ENCODE measurements at places on chromosomes 11 and 22. TPM values are rescaled to one million over a fixed set of nuclear protein-coding genes. Genes with fewer than 3 reads are reported as not detected.

The AMOTL1 gene
- 13.9 TPM for total RNA-seq

The TENM4 gene
- total RNA-seq: 0.48 TPM

The DDIAS gene
- 7.8 TPM for total RNA-seq

The C22orf23 gene
- total RNA-seq: not detected

The ZBTB16 gene
- total RNA-seq: 13.7 TPM

The MMP11 gene
- 4.5 TPM for total RNA-seq

The OR51B4 gene
- not detected for total RNA-seq

The CNIH2 gene
- total RNA-seq: 0.58 TPM

The CRYBB2 gene
- not detected for total RNA-seq

The APOA5 gene
- total RNA-seq: not detected

The ACR gene
- total RNA-seq: 0.77 TPM

The CRYBA4 gene
- total RNA-seq: not detected

The MAPK8IP2 gene
- 1.2 TPM for total RNA-seq

The FOLR1 gene
- 0.59 TPM for total RNA-seq

The MYEOV gene
- 4.5 TPM for total RNA-seq

The CHRNA10 gene
- 1.4 TPM for total RNA-seq

The SLC22A8 gene
- not detected for total RNA-seq

The SNX32 gene
- 1.9 TPM for total RNA-seq

The ZNF195 gene
- total RNA-seq: 19.2 TPM

The GLYATL2 gene
- 0.22 TPM for total RNA-seq

The SMIM35 gene
- total RNA-seq: not detected

The MAJIN gene
- not detected for total RNA-seq

The GAB4 gene
- total RNA-seq: not detected

The NRXN2 gene
- 2.2 TPM for total RNA-seq

The WT1 gene
- total RNA-seq: not detected

The INS gene
- not detected for total RNA-seq

The ZNF215 gene
- total RNA-seq: 7.3 TPM

All from colonic mucosa (tissue), 4 donors.